ENCODE measurements at places on chromosomes 12 and 14.

- DNase-seq: no peak
Observed at GRCh38 chr12:60421741-60422140, 825.9 kb downstream of the SLC16A7 start.

GRCh38 chr14:51527073-51527472 is 124.6 kb upstream of the FRMD6 start:
- no peak for DNase-seq

DNA sequence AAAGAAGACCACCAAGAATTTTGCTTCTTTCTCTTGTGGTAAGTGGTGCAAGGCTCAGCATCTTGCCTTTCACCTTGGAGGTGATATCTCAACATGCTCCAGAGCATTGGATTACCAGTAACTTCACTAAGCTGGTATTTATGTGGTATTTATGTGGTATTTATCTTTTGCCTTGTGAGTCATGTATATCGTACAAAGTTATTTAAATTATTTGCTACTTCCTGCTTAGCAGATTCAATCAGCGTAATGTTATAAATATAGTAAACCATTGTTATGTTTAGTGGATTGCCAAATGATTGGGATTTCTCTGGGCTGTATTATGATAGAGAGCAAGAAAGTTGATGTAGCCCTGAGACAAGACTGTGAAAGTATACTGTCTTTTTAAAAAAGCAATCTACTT is 366.4 kb downstream of the IPO8 start:
- DNase-seq: no peak

DNA sequence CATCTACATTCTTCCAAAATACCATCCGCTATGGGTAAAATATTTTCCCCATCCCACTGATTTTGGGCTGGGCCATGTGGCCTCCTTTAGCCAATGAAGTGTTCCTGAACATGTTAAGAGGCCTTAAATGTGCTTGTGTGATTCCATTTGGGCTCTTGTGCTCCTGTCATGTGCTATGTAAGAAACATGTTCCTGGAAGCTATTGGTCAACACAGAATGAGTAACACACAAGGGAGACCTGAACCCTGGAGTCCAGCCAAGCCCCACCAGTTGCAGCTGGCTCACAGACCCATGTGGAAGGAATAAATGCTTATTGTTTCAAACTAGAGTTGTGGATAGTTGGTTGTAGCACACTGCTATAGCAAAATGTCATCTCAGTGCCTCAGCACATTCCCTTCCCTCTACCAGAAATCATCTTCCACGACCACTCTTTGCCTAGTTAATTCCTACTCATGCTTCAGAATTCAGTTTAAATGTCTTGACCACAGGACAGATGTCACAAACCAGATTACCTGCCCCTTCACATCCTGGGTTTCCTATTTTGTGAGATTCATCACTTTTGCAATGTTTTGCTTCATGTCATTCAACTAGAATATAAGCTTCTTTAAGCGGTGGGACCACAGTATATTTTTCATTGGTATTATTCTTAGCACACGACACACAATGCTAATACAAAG is 217.3 kb upstream of the EEA1 start:
- no peak for DNase-seq
